Lung (tissue), 17 donors: ENCODE measurements at places on chromosomes 6 and 20.

GRCh38 chr6:90294614-90294988 is 2.0 kb downstream of the BACH2 start:
- DNase-seq = peak; percentile 60

DNA sequence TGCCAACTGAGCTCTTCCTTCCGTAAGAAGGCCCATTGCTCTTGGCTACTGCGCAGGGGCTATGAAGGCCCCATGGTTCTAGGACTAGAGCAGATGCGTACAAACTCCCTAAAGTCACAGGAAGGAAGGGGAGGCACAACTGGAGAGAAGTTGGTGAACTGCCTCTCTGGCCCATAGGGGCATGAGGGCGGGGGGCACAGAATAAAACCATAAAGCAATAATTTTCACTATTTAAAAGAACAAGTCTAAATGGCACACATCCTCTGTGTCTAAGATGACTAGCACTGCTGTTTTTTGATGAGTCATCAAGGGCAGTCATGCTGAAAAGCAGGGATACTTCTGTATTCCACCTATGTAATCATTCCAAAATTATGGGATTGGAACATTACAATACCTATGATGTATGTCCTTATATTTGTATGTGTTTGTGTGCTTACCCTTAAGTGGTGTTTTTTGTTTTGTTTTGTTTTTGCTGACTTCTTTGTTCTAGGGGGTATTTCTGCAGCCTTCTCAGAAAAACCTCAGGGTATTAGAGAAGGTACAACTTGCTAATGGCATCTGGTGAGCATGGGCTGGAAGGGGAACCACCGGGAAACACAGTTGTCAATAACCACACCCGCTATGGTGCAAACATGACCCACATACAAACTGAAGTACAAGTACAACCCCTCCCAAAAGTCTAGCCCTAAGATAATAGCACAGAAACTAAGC is 36.9 kb downstream of the B4GALT5 start:
- no peak for DNase-seq

DNA sequence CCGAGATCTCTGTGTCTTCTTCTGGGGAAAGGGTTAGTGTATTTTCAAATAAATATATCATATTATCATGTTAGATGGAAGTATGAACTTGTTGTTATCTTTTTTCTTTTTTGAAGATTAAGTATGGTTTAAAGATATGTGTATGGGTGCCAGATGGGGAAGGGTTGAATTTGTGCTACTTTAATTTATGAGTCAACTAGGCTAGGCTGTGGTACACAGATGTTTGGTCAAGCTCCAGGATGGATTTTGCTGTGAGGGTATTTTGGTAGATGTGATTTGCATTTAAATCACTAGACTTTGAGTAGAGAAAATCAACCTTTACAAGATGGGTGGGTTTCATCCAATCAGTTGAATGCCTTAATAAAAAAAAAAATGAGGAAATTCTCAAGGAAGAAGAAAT is 886.6 kb upstream of the ADGRB3 start:
- no peak for DNase-seq

DNA sequence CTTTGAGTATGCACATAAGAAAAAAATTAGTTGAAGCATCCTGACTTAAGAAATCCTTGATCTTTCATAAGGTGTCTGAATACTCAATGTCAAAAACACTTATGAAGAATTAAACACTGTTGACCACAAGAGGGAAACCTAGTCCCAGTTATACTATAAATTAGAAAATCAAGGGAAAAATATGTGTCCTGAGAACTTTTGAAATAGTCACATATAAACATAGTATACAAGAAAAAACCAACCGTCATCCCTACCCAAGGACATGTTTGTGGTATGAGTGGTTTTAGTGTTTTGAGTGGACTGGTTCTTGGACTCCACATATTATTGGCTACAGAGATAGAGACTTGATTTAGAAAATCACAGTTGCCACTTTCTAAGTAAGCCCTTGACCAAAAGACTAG is 7.6 kb upstream of the HLA-DRA start:
- peak; percentile 50 for DNase-seq

- DNase-seq = peak; percentile 72
Measured at GRCh38 chr6:15355683-15356099, 109.8 kb downstream of the JARID2 start.

DNA sequence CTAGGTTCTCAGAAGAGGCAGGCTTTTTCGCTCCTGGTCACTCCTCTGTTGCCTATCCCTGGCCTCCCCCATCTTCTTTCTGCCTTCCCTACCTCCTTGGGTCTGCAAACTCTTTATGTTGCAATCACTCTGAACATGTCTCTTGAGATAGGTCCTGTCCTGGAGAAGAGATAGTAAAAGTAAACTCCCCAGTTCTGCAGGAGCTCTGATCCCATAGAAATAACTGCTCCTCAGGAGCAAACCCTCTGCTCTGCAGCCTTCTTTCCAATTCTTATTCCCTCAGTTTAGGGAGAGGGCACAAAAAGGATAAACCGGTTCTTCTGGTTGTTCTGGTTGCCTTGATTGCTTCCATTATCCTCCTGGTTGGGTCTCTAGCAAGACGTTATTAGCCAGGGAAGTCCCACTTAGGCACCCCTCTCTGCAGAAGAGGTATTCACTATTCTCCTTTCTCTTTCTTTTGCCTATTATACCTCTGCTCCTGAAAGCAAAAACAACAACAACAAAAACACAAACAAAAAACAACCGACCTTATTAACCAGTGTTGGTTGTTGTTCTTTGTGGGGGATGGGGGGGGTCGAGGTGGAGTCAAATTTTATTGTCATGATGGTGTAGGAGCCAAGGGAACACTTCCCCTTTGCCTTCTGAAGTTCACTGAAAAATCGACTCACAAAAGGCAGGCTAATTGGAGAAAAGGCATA is 973 bp downstream of the TRIM38 start:
- peak; percentile 29 for DNase-seq

DNA sequence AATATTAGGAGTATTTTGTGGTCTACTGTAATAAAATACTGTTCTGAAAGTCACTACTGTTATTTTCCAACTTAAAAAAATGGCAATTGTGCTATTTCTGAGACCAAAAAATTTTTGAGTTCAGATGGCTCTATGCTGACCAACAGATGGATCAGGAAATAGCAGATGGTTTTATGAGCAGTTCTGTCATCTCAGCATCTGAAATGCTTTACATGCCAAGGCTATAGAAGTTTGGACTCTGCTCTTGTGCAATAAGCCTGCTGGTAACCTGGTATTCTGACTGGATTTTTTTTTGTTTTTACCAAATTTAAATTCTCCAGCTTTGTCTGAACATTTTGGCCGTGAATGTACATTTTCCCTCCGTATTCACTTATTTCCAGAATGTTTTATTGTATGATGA is 1127.5 kb downstream of the GRIK2 start:
- peak; percentile 5 for DNase-seq

DNA sequence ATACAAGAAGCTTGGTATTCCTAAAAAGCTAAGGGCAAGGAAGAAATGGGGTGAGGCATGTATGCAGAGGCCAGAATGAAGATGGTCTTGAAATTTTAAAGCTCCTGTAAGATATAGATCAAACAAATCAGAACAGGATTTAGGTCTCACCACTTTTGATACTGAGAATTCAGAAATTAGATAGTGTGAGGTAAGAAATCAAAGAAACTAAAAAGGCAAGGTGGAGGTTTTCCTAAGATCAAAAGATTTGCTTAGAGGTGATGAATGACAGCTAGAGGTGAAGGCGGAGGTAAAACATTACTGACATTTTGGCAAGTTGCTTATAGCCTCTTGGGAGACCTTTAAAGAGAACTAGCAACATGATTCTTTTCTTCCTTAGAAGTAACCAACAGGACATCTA is 225.2 kb upstream of the SGK1 start:
- DNase-seq = no peak

GRCh38 chr6:79762370-79762769 is 131.2 kb downstream of the SH3BGRL2 start:
- DNase-seq = no peak

- DNase-seq = no peak
Measured at GRCh38 chr6:12028213-12028612, 16.1 kb downstream of the HIVEP1 start.

GRCh38 chr20:59184880-59185447 is 21.3 kb downstream of the ZNF831 start:
- DNase-seq = no peak

DNA sequence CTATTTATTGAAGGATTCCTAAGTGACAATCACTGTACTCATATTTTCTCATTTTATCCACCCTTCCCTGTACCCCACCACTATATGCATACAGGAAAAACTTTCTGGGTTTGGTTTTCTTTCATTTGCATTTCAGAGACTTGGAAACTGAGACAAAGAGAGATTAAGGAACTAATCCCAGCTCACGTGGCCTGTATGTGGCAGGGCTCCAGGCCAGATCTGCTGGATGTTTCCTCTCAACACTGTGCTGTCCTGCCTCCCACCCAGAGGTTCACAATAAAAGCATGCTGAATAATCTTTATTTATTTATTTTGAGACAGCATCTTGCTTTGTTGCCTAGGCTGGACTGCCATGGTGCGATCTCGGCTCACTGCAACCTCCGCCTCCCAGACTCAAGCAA is 50.2 kb downstream of the CEP162 start:
- DNase-seq = no peak

DNA sequence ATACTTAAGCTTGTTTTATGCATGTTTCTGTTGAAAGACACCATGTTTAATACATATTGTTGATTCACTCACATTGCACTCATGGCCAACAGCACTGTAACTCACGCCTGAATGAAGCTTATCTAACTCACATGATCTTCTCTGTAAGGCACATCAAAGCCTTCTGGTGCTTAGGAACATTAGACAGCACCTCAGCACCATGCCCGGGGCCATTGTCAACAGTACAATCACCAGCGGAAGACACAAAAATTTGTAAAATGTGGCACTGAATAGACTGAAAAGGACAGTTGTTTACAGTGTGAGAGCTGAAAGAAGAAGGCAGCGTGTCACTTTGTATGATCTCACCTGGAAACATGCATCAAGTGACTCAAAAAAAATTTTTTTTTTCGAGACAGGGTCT is 8.9 kb upstream of the TCF15 start:
- no peak for DNase-seq

DNA sequence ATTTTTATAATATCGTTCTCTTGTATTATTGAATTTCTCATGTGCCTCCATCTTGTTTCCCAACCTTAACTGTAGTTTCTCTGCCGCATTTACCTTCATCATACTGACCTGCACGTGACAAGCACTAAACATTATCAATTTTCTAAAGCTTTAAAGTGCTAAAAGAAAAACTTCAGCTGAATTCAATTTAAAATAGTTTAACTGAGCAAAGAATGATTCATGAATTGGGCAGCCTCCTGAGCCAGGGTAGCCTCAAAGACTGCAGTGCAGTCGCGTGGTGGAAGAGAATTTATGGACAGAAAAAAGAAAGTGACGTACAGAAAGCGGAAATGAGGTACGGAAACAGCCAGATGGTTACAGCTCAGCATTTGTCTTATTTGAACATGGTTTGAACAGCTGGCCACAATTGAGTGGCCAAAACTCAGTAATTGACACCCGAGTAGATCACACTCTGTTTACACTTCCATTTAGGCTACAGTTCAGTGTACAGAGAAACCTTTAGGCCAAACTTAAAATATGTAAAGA is 4.2 kb upstream of the ZDHHC14 start:
- no peak for DNase-seq

DNA sequence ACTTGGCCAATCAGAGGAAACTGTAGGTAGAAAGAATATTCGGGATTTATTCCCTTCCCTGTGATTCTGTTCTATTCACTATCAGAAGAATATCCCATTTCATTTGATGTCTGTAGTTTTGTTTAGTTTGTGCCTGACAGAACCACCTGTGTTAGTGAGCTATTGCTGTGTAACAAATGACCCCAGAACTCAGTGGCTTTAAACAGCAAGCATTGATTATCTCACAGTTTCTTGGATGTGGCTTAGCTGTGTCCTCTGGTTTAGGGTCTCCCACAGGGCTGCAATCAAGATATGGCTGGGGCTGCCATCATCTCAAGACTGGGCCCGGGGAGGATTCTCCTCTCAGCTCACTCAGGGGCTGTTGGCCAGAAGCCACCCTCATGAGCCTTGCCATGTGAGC is 143.7 kb downstream of the ZDHHC14 start:
- DNase-seq = no peak

DNA sequence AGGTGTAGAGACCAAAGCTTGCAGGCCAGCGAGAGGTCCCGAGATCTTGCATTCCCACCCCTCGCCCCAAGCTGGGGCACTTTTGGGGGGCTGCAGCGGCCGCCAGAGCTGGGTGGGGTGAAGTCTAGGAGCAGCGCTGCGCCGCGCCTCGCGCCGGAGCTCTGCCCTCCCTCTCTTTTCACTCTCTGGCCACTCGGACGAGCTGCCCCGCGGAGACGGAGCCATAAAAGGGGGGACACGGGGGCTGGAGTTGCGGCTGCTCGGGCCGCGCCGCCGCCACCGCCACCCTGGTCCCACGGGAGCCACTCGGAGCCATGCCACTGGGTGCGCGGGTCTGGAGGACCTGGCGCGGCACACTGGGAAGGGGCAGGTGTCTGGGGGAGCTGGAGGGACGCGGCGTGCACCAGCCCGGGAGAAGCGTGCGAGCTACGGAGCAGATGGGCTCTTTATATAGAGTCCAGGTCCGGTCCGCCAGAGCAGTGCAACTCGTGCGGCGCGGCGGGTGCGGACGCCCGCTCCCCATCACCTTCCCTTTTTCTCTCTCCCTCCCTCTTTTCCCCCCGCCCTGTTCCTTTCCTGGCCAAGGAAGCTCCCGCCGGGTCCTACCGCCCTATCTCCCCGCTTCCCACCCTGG is 687 bp upstream of the HTR1B start:
- DNase-seq = no peak

DNA sequence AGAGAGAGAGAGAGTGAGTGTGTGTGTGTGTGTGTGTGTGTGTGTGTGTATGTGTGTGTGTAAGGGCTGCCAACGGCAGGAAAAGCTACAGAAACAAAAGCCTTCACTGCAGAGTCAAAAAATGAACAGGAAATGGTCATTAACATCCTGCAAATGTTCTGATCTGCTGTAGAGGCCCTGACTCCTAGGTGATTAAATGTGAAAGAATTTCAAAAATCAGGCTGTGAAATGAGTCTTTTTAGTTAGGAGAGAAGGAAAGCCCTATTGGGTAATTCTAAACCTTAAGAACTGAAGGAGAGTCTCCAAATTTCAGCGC is 166.5 kb upstream of the MYLIP start:
- DNase-seq = peak; percentile 52

DNA sequence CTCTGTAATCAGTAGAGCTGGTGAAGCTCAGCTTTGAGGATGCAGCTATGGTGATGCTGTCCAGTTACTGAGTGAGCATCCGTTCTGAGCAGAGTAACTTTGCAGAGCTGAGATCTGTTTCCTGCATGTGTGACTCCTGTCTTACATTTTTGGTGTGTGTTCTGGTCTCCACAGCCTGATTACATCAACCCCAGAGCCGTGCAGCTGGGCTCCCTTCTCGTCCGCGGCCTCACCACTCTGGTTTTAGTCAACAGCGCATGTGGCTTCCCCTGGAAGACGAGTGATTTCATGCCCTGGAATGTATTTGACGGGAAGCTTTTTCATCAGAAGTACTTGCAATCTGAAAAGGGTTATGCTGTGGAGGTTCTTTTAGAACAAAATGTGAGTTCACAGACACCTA is 81.6 kb downstream of the FAM120B start:
- DNase-seq = no peak

- DNase-seq = no peak
Measured at GRCh38 chr6:30508890-30509736, 19.8 kb downstream of the HLA-E start.
